Stimulated activated CD4-positive, alpha-beta T cell treated with anti-CD3 and anti-CD28 coated beads, Interleukin-15, amount 100 ng/mL, for 1 hour (primary cell): ENCODE measurements at places on chromosomes 16 and 17.

DNA sequence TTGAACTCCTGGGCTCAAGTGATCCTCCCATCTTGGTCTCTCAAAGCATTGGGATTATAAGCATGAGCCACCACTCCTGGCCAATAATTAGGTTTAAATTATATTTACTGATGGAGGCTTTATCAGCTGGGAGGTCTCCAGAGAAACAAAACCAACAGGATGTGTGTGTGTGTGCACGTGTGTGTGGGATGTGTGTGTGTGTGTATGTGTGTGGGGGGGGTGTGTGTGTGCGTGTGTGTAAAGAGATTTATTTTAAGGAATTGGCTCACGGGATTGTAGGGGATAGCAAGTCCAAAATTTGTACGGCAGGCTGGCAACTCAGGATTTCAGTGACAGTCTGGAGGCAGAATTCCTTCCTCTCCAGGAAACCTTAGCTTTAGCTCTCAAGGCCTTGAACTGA lies 4.6 kb downstream of the MMP25 start:
- no peak for DNase-seq

GRCh38 chr17:74678541-74678940 lies 34.2 kb downstream of the CD300LF start:
- DNase-seq = no peak

DNA sequence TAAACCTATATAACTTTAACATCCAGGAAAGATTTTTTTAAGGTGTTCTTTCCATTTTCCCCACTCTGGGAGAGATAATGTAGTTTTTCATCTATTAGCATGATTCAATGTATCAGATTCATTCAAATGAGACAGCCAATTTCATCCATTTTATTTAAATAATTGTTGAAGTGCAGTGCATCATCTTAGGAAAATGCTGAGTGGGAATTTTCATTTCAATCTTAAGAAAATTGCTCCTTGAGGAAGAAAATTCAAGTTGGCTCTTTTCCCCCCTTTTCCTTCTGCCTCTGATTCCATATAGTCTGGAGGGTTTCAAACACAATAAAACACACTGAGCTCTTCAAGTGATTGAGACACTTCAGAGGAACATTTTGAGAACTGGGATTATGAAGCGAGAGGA lies 3.4 kb upstream of the KCNJ16 start:
- no peak for DNase-seq

- no peak for DNase-seq
Measured at GRCh38 chr16:5196204-5196603, 98.6 kb upstream of the EEF2KMT start.

- DNase-seq = no peak
Measured at GRCh38 chr16:6593799-6594198, 738.8 kb upstream of the RBFOX1 start.

GRCh38 chr17:61247439-61247838 lies 152.2 kb upstream of the TBX2 start:
- DNase-seq = no peak

DNA sequence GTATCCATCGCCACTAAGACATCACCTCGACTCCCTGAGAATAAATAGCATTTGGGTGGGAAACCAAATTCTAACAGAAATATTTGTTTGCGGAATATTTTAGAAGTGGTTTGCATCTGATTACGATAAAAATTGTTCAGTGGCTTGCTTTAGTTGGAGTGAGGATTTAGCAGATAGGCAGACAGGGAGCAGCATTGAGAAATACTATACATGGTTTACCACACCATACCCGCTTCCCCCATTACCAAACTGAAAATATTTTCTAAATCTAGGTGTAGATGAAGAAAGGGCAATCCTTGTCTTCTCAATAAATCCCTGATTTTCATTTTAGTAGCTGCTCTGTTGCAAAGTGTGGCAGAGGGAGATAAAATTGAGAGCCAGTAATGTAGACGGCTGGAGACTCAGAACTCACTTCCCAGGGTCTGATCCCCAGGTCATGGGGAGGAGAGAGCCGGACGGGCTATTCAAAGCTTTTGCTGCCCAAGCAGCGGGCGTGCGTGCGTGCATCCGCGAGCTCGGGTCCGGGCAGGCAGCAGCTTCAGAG lies 808 bp upstream of the BAHCC1 start:
- no peak for DNase-seq

GRCh38 chr16:20899477-20900298 lies 470 bp downstream of the DCUN1D3 start:
- no peak for DNase-seq

DNA sequence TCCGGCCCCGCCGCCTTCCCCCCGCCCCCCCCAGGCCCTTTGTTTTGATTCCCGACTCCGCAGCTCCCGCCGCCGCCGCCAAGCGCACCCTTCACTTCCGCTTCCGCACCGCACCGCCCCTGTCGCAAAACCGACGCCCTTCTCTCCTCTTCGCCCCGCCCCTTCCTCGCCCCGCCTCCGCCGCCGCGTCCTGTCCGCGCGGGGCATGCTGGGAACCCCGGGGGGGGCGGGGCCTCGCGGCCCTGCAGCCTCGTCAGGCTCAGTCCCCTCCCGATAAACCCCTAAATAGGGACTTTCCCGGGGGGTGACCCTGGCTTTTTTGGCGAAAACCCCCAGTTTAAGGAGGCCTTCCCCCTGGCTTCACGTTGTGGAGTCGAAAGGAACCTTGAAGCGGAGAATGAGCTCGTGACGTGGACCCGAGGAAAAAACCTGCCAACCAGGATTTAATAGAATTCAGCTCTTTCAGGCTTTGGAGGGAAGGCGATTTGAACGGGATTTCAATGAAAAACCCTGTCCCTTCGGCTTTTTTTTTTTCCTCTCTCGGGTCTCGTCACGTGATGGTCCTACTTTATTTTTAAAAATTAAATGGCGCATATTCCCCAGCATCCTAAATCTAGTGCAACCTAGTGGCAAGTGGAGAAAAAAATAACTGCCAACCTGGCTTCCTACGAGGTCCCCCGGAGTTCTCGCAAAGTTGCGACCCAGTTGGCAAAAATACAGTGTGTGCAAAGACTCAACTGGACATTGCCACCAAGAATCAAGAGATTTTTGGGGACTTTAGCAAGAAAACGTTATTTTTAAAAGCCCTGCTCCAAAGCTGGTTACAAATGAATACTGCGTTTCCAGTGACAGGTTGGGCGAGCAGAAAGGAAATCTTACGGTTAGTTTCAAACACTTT lies at the start of gene MARF1:
Gene MARF1, minus strand, starts transcription at position 107 of the 898 bp plus-strand sequence. CDS start 3,921 bp downstream, outside the sequence.
- DNase-seq = peak; percentile 100

- no peak for DNase-seq
Measured at GRCh38 chr16:8605554-8605953, 15.2 kb upstream of the TMEM114 start.

GRCh38 chr16:2157480-2158261 lies 2.1 kb downstream of the TRAF7 start:
- DNase-seq = no peak

GRCh38 chr16:67283039-67283825 lies 3.9 kb downstream of the PLEKHG4 start:
- no peak for DNase-seq

GRCh38 chr17:40536295-40537171 lies 28.7 kb downstream of the CCR7 start:
- no peak for DNase-seq

DNA sequence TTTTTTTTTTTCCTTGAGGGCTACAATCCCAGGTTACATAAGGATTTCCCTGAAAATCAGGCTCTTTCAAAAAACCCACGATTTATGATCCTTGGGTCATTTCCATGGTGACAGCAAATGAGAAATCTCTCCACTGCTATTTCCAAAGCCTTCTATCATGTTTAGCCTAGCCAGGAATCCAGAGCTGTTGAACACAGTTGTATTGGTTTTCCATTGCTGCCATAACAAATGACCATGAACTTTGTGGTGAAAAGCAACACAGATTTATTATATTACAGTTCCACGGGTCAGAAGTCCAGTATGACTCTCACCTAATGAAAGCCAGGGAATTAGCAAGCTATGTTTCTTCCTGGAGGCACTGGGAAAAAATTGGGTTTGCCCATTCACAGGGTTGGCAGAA lies 106.6 kb downstream of the MAF start:
- DNase-seq = no peak

DNA sequence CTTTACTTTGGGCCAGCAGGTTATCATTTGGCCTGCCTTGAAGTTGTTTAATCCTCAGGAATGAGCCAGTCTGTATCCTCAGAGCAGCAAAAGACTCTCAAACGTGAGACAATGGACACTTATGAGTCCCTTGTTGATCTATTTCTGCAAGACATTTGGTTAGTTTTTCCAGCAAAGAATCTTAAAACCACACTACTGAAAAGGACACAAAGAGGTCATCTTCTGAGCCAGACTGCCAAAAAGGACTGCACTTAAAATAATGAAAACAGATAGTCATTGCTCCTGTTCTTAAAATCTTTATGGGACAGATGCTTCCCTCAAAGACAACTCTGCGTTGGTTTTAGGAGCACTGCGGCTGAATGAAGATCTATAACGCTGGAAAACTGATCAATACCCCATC lies 205.7 kb upstream of the PSMD7 start:
- DNase-seq = no peak

DNA sequence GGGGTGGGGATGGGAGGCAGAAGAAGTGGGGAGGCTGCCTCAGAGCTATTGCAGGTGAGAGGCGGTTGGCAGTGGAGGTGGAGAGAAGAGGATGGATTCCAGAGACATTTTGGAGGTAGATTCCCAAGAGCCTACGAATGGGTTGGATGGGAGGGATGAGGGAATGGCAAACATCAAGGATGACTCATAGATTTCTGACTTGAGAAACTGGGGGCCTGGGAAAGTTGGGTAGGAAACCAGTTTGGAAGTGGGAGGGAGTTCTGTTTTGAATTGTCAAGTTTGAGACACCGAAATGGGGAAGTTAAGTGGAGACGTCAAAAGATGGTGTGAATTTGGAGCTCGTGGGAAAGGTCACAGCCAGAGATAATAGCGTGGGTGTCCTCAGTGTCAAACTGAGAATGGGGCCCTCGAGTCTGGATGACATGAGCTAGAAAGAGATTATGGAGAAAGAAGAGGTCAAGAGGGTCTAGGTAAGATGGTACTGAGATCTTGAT lies 6.2 kb upstream of the CYLD start:
- no peak for DNase-seq

- DNase-seq = no peak
Measured at GRCh38 chr16:21991621-21992020, 9.3 kb downstream of the PDZD9 start.
